GM23248 (cell line): ENCODE measurements at places on chromosomes 1 and 21. TPM values are rescaled to one million over a fixed set of nuclear protein-coding genes. Genes with fewer than 3 reads are reported as not detected.

- no peak overlapping the region for H3K4me3 ChIP-seq
- H3K4me1 ChIP-seq = peaks cover 40% of the 10 kb centered on the region
- H3K27me3 ChIP-seq = no peaks in the 10 kb centered on the region
- H3K36me3 ChIP-seq = peaks cover 44% of the 10 kb centered on the region; the same call in 1 of the 2 replicates
- no peak overlapping the region for H3K27ac ChIP-seq
These were observed 14.9 kb downstream of the ETS2 start for GRCh38 chr21:38820471-38821239.

The FNBP1L gene
- total RNA-seq = 22.4 and 22.6 TPM in 2 replicates

- no peak for DNase-seq
- no peak overlapping the region for H3K4me3 ChIP-seq
- H3K27me3 ChIP-seq = no peaks in the 10 kb centered on the region
- no peaks in the 10 kb centered on the region for H3K36me3 ChIP-seq
- H3K4me1 ChIP-seq = no peaks in the 10 kb centered on the region
These were observed 11.7 kb downstream of the MX1 start for GRCh38 chr21:41437729-41438128.

The IFNLR1 gene
- not detected in 2 replicates for total RNA-seq

The AADACL4 gene
- not detected in 2 replicates for total RNA-seq

GRCh38 chr1:224064150-224064549 lies 49.8 kb upstream of the FBXO28 start:
- H3K36me3 ChIP-seq = no peaks in the 10 kb centered on the region
- no peak for DNase-seq

The HTR6 gene
- not detected in 2 replicates for total RNA-seq

The TP73 gene
- total RNA-seq = not detected in 2 replicates

DNA sequence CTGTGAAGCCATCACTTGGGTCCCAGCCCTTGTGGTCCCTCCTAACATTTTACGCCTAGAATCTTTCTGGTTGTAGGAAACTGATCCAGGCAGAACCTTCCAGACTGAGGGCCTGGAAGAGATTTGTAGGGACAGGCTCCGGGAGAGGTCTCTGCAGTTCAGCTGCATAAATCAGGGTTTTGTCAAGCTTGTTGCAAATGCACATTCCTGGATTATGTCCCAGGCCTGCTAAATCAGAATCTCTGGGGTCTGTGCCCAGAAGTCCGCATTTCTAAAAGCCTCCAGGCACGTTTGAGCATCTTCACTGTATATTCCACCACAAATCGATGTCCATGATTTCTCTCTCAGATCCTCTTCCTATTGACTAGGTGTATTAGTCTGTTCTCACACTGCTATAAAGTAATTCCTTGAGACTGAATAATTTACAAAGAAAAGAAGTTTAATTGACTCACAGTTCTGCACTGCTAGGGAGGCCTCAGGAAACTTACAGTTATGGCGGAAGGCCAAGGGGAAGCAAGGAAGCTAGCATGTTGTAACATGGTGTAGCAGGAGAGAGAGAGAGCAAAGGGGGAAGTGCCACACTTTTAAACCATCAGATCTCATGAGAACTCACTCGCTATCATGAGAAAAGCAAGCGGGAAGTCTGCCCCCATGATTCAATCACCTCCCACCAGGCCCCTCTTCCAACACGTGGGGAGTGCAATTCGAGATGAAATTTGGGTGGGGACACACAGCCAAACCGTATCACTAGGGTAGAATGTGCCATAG lies 1.2 kb upstream of the FHAD1 start:
- H3K27me3 ChIP-seq = peaks cover 44% of the 10 kb centered on the region
- no peak overlapping the region for H3K27ac ChIP-seq
